Adipocyte (in vitro differentiated cells): ENCODE measurements at places on chromosomes 2 and 18.

- DNase-seq: no peak
These were observed 219.6 kb downstream of the CD226 start for GRCh38 chr18:69727912-69728572.

- DNase-seq: peak; percentile 50
These were observed 16.1 kb upstream of the VPS54 start for GRCh38 chr2:64035072-64035942.

- no peak for DNase-seq
These were observed 251.2 kb upstream of the PARD3B start for GRCh38 chr2:204293884-204294747.

DNA sequence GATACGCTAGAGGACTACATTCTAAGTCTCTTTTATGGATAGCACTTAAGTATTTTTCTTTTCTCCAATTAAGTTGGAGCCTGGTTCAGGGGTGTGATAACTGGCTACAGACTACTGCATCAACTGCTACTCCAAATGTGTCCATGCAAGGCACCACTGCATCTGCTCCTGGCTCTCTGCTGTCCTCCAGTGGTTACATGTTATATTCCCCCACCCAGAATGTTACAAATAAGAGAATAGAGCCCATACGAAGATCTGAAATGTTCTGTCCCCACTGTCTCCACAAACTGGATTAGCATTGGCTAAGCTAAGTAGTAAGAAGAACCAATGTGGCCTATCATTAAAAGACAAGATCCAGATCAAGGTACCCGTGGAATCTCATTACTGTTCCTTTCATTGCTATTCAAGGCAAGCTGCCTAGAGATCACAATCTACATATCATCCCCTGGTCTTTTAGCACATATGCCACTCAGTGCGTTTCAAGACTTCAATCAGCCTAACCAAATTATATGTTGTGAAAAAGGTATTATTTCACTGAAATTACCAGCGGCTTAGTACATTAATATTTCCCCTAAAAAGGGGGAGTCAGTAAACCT, 308.3 kb upstream of the SLC8A1 start:
- peak; percentile 75 for DNase-seq

DNA sequence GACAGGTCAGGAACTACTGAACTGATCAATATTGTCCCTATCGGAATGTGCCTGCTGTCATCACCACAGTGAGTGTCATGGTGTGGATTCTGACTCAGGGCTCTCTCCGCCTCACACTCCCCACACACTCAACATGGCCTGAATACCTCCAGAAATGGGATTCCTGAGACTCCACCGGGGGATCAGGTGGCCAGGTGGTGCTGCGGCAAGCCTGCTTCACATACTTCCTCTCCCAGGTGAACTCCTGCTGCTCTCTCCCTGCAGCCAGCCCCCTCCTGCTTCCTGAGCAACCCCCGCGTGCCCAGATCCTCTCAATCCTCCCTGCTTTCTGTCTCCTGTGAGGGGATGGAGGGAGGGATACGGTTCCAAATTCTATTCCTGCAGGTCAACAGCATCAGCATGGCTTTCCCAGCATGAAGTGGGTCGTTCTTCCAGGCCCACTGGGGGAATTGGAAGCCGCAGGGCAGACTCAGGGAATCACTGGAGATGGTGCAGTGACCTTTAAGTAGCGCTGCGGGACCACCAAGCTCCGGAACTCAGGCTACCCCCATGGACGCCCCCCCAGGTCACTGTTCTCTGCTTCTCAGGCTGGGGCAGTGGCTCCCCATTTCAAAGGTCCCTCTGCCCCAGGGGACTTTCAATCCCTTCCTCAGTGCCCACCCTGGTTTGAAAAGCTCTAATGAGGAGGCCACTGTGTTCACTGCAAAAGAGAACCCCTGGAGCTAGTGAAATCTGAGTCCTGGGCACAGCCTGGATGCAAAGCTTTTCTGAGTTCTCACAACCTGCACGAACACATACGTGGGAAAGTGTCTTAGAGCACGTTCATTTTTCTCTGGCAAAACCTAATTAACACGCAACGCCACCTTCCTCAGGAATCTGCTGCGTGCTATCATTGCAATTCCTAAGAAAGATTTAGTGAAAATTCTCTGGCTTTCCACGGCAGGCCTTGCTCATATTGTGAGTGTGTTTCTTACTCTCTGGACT, 168.4 kb downstream of the ZFP36L2 start:
- no peak for DNase-seq

DNA sequence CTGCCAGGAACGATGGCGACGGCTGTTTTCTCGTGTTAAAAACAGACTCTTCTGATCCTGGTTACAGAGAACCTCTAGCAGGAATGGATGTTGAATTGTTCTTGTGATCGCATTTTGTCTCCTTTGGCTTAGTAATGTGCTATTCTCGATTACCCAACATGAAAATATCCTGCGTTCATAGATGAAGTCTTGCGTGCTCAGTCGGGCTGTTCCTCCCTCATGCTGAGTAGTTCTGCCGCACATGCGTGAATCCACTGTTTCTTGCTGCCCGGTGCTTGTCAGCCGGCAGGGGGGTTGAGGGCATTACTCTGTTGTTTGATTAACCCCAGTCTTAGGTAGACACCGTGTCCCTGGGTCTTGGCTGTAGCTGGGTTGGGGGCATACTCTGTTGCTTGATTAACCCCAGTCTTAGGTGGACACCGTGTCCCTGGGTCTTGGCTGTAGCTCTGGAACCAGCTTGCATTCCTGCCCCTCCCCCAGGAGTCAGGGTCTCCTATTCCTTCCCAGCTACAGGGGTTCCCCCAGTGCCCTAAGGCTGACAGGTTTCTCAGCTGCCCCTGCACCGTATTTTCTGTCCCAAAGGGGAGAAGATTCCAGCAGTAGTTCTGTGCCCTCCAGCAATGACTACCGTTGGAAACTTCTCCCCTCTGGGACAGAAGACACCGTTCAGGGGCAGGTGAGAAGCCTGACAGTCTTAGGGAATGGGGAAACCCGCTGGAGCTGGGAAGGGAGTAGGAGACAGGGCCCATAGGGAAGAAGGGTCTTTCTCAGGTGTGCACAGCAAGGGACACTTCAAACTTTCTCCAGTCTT, 22.1 kb upstream of the ASB1 start:
- no peak for DNase-seq

- DNase-seq: no peak
These were observed 115.3 kb upstream of the CXCR4 start for GRCh38 chr2:136233298-136233697.

DNA sequence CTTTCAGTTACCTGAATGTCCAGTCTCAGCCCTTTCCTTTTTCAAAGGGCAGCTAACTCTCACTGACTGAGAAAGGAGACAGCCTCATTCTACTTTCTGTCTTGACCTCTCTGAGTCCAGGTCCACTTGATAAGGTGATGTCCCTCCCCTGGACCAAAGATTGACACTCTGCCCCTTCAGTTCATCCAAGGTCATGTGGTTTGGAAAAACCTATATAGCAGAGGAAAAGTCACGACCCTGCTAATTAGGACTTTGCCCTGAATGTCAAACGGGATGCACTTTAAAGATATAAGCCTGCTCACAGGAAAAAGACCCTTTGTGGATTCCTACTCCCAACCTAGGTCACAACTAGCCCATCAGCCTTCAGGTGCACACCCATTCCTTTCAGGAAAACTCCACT, 208.3 kb downstream of the AGPS start:
- no peak for DNase-seq

- no peak for DNase-seq
These were observed 37.5 kb upstream of the NEB start for GRCh38 chr2:151771599-151772358.

GRCh38 chr18:44761812-44762211, 81.1 kb downstream of the SETBP1 start:
- no peak for DNase-seq

DNA sequence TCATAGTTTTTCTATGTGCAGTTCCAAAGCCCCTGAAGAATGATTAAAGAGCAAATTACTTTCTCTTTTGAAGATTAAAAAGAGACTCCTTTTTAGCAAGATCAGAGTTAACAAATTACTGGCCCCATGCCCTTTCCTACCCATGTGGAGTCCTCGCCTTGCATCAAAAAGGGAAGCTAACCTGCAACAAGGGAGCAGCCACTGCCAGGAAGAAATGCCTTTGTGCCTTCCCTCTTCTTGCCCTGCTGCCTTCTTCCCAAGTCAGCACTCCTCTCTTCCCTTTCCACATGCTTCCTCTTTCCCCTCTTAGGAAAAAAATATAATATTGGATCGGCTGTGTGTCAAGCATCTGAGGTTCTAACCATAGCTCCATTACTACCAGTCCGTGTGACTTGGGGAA, 37.1 kb upstream of the CYP1B1 start:
- no peak for DNase-seq

DNA sequence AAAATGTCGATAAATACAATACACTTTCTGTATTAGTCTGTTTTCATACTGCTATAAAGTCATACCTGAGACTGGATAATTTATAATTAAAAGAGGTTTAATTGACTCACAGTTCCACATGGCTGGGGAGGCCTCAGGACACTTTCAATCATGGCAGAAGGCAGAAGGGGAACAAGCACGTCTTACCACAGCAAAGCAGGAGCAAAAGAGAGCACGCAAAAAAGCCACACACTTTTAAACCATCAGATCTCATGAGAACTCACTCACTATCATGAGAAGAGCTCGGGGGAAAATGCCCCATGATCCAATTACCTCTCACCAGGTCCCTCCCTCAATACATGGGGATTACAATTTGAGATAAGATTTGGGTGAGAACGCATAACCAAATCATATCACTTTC, 256.7 kb downstream of the ANAPC1 start:
- DNase-seq: no peak
